Foreskin keratinocyte (primary cell): ENCODE measurements at places on chromosomes 3 and 15. TPM values are rescaled to one million over a fixed set of nuclear protein-coding genes. Genes with fewer than 3 reads are reported as not detected.

ADAMTSL3 gene
- not detected in 2 replicates for total RNA-seq

PPM1L gene
- 0.44 and 0.74 TPM in 2 replicates for total RNA-seq

FEZF2 gene
- total RNA-seq: not detected in 2 replicates

SCAMP5 gene
- total RNA-seq: 0.25 and 0.31 TPM in 2 replicates

LDHAL6B gene
- total RNA-seq: not detected in 2 replicates

GABRA5 gene
- not detected in 2 replicates for total RNA-seq

CLRN1 gene
- not detected in 2 replicates for total RNA-seq

CDHR4 gene
- not detected in 2 replicates for total RNA-seq

GOLGA8R gene
- total RNA-seq: 0.34 and 0.35 TPM in 2 replicates

CCDC80 gene
- total RNA-seq: 24.5 and 25.0 TPM in 2 replicates

MINAR1 gene
- total RNA-seq: 0.25 and 0.27 TPM in 2 replicates

P2RY13 gene
- not detected in 2 replicates for total RNA-seq

KIF23 gene
- 66.4 and 88.7 TPM in 2 replicates for total RNA-seq

OXSR1 gene
- total RNA-seq: 64.4 and 64.7 TPM in 2 replicates

OCA2 gene
- 0.03 and 0.04 TPM in 2 replicates for total RNA-seq

PPARG gene
- 0.63 and 0.71 TPM in 2 replicates for total RNA-seq
